Occipital lobe (tissue), 3 donors: ENCODE measurements at places on chromosomes 3 and 15.

- DNase-seq, result no peak
Observed at GRCh38 chr15:42679285-42680141, 57.4 kb downstream of the CDAN1 start.

DNA sequence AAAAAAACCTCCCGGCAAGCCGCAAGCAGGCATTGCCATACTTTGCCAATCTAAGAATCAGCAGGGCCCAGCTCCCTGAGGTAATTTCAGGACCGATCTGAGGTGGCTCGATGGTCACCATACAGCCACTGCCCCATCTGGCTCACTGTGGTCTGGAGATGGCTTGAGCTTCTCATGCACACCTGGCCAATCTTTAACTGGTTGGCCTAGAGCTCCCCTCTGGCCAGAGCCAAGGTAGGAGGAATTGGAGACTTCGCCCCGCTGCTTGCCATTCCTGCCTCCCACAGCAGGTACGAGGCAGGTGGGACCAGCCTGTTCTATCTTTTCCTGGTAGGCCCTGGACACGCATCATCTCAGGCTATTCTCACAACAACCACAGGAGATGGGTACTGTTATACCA, 10.1 kb downstream of the CYP1A2 start:
- DNase-seq, result no peak

DNA sequence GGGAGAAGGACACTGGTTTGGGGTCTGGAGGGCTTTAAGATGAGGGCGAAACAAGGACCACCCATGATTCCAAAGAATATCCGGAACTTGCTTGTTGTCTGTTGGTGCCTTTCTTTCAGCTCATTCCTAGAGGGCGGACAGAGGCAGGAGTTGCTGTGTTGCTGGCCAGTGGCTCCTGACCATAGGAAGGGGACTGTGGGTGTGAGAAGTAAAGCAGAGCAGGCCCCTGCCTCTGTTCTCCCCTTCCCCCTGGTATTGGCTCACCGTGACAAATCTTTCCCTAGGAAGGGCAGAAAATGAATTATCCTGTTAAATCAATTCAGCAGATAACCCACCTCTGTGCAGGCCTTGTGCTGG, 89.1 kb downstream of the LIPC start:
- no peak for DNase-seq

DNA sequence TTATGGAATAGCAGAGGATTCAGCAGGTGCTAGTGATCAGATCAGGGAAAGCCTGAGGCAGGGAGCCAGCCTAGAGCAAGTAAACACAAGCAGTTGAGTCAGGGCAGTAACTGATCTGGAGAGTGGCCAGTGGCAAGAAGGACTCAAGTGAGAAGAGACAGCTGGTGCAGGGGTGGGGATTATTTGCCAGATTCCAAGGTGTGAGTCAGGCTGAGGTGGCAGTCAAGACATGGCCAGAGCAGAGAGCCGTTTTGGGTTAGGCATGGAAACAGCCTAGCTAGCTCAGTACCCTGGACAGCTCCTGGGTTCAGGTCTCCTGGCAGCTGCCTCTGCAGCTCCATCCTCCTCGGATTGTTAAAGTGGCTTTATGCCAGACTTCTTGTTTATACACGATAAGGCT, 281.9 kb upstream of the ONECUT1 start:
- peak; percentile 71 for DNase-seq
